Activated naive CD4-positive, alpha-beta T cell treated with anti-CD3 and anti-CD28 coated beads, Interleukin-2, amount 50 U/mL, for 72 hours (primary cell): ENCODE measurements at places on chromosomes 12 and 14. TPM values are rescaled to one million over a fixed set of nuclear protein-coding genes. Genes with fewer than 3 reads are reported as not detected.

DNA sequence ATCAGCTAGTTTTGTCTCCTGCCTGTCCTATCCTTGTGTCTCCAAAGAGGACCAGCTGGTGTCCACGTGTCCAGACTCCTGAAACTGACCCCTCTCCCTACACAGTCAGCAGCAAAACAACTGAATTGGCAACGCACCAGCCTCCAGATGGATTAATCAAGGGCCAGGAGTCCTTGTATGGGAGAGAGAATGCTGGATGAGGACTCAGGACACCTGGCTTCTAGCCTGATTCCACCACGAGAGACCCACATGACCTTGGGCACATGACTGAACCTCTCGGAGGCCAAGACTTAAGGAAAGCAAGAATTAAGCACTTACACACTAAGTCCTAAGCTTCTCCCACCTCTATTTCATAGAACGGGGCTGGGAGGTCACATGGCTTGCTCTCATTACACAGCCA is 60.4 kb upstream of the CMKLR1 start:
- no peak for DNase-seq

GRCh38 chr12:115584156-115584555 is 693.3 kb downstream of the MED13L start:
- DNase-seq, result no peak

GRCh38 chr12:79217306-79217705 is 352.7 kb downstream of the SYT1 start:
- DNase-seq, result no peak

GRCh38 chr12:82314406-82314892 is 43.7 kb downstream of the CCDC59 start:
- no peak for DNase-seq

DNA sequence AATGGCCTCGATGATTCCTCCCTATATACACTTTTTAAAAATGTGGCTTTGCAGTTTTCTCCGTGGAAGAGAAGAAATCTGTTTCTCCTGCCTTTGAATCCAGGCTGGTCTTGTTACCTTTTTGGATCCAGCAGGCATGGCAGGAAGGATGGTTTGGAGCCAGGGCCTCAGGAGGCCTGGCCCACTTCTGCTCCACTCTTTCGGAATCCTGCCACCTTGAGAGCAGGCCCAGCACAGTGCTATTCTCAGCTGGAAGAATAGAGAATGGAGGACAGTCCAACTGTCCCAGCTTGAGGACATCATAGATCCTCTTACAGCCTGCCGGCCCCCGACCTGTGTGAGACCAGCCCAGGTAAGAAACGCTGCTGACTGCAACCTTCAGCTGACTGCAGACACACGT is 421.5 kb downstream of the FUT8 start:
- no peak for DNase-seq

- no peak for DNase-seq
Observed at GRCh38 chr12:15800278-15800677, 11.1 kb upstream of the EPS8 start.

GRCh38 chr14:41663473-41663850 is 56.8 kb downstream of the LRFN5 start:
- no peak for DNase-seq

- no peak for DNase-seq
Observed at GRCh38 chr12:113874326-113874725, 91.8 kb downstream of the RBM19 start.

- no peak for DNase-seq
Observed at GRCh38 chr12:31321897-31322228, 4.1 kb downstream of the SINHCAF start.

Gene CLEC4A
- total RNA-seq, result 3.5 TPM

Gene PPFIA2
- not detected for total RNA-seq

DNA sequence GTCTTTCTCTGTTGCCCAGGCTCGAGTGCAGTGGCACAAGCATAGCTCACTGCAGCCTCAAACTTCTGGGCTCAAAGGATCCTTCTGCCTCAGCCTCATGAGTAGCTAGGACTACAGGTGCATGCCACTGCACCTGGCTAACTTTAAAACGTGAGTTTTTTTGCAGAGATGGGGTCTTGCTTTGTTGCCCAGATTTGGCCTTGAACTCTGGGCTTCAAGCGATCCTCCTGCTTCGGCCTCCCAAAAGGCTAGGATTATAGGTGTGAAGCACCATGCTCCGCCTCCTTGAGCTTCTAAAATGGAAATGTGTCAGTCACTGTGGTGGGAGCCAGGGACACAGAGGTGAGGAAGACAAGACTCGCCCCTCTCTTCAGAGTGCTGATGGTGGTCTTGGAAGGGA is 45.6 kb downstream of the WSCD2 start:
- DNase-seq, result no peak

- no peak for DNase-seq
Observed at GRCh38 chr14:33045760-33046159, 107.1 kb downstream of the NPAS3 start.

Gene INTS13
- 63.9 TPM for total RNA-seq

Gene KLRD1
- 0.27 TPM for total RNA-seq

- no peak for DNase-seq
Observed at GRCh38 chr12:74412606-74413230, 124.9 kb upstream of the ATXN7L3B start.

- DNase-seq, result no peak
Observed at GRCh38 chr14:39393289-39393688, 38.9 kb downstream of the FBXO33 start.

DNA sequence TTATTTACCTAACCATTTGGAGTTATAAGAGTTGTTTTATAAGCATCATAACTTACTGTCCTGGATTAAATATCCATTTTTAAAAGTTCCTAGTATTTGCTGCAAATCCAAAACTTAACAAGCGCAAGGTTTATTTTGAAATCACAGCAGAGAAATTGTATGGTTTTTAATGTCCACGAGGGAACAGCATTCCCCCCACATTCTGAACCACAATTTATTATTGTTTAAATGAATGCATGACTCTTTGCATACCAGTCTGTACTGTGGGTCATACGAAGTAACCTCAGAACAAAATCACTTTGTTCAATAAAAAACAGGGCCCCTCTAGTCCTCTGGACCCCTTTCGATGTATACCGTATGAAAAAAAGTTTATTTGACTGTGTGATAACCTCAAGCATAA is 75.9 kb downstream of the DACT1 start:
- DNase-seq, result no peak

DNA sequence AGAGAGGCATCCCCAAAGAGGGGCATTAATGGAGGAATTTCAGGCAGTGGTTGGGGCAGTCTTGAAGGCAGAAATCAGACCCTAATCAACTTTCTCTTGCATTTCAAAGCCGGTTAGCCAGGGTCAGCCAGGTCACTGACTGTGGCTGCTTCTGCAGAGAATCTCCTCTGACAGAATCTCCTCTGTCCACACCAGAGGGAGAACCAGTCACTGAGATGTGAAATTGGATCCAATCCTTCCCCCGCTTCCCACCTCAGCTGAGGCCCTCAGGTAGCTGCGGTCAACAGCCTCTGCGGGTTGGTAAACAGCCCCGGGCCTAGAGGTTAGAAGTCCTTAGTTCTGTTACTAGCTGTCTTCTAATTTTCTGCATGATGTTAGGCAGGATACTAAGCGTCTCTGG is 39.8 kb upstream of the NUAK1 start:
- no peak for DNase-seq

DNA sequence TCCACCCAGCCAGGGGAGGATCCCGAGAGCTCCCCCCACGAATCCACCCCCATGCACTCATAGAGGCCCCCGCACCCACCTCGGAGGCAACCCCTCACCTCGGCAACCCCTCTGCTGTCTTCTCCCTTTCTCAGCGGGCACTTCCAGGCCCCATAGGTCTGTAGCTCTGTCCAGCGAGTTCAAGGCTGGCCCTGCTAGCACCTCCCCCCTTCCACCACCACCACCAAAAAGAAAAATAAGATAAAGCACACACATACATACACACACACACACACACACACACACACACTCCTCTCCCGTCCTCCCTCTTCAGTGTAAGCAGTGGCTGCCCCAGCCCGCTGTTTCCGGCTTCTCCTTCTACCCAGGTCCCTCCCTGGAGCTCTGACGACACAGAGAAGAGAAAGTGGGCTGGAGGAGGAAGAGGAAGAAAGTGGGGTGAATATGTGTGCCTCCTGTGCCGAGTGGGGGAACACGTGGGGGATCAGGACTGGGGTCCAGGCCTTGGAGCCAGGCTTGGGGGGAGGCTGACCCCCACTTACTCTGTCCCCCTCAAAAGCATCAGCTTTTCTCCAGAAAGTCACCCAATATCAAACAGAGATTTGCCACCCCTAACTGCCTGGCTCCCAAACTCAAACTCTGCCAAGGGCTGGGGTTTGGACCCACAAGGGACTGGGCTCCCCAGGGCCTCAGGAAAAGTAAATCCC is at the start of gene STAT6:
TSS of gene STAT6 (minus strand) at position 332 of the 704 bp plus-strand sequence. CDS start 3,084 bp downstream, outside the sequence.
- DNase-seq, result peak; percentile 75

Gene TIGAR
- 17.0 TPM for total RNA-seq

DNA sequence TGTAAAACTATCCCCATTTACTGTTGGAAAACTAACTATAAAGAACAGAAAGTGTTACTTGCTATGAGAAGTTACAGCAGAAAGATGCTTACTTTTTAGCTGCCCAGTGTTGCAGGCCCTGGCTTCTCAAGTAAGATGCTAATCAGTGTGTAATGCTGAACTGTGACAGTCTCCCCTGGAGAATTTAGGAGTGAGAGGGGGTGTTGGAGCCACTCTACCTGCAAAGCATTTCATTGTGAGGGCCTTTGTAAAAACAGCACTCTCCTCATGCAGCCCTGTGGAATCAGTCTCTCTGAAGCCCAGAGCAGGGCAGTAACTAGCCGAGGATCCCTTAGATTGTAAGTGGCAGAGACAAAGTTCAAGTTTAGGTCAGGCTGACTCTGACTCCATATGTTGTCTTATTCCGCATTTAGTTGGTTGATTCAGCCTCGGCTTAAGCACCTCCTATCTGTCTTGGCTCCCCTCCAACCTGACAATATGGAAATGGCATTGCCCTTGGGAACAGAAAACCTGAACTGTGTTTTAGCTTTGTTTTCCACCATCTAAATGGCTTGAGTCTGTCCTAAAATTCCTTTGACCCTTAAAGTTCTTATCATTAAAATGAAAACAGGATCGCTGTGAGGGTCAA is 141.3 kb downstream of the PRKCH start:
- DNase-seq, result no peak

Gene PGF
- not detected for total RNA-seq
